ENCODE measurements at places on chromosomes 6 and 20. TPM values are rescaled to one million over a fixed set of nuclear protein-coding genes. Genes with fewer than 3 reads are reported as not detected.
A peak's percentile ranks its signal among the peaks of the same experiment; 100 is the strongest.

DNA sequence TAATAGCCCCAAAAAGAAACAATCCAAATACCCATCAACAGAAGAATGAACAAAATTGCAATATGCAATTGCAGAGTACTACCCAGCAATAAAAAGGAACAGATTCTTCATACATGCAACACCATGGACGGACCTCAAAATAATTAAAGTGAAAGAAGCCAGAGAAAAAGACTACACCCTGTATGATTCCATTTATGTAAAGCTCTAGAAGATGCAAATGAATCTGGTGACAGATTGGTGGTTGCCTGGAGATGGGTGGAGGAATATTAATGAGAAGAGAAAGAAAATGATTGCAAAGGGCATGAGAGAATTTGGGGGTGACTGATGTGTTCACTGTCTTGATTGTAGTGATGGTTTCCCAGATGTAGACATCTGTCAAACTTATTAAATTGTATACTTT lies 51.8 kb downstream of the HECA start:
- no peak for DNase-seq

DNA sequence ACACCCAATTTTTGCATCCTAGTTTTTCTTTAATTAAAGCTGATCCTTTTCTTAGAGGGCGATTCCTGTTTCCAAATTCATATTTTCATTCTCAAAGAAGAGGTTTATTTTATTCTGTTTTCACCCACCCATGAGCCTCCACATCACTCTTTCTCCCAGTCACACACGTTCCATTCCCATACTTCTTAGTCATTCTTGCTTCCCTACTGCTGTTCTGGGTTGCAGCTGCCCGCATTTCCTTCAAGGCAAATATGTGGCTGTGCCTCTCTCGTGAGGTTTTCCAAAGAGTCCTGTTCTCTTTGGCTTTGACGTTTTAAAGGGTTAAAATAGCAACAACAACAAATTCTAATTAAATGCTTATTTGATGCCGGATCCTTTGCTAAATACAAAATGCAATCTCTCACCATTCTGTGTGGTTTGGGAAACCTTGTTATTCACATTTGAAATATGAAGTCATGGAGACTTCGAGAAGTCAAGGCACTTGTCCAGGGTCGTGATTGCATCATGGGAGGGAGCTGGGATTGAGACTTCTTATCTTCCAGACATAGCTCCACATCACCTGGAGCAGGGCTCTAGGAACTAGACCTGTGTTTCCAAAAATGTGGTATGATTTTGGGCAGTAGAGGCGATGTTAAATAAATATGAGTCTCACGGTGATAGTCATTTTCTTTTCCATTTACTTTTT lies 126.6 kb downstream of the DOK5 start:
- no peak for DNase-seq

Gene NKAIN4
- 57.9 TPM for polyA plus RNA-seq

Gene PMEPA1
- 27.1 TPM for polyA plus RNA-seq

Gene KHDC1L
- polyA plus RNA-seq, result not detected

DNA sequence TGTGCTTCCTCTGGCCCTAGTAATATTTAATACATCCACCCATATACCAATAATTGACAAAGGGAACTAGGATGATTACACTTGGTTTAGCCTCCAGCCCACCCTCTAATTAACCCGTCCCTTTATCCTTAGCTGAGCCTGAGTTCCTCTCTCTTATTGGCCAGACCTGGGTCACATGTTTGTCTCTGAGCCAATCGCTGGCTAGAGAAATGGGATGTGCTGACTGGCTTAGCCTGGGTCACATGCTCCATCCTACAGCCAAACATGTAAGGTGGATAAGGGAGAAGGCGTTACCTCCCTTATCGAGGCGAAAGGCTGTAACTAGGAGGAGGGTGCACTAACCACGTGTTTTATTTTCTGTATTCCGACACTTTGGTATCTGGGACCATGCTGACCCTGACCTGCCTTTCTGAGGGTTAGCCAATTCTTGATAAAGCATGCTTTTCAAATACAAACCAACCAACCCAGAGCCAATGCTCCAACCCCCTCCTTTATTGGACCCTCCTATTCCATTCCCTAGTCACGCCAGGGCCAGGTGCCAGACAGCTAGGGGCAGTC lies 262.7 kb downstream of the PREX1 start:
- DNase-seq, result no peak

DNA sequence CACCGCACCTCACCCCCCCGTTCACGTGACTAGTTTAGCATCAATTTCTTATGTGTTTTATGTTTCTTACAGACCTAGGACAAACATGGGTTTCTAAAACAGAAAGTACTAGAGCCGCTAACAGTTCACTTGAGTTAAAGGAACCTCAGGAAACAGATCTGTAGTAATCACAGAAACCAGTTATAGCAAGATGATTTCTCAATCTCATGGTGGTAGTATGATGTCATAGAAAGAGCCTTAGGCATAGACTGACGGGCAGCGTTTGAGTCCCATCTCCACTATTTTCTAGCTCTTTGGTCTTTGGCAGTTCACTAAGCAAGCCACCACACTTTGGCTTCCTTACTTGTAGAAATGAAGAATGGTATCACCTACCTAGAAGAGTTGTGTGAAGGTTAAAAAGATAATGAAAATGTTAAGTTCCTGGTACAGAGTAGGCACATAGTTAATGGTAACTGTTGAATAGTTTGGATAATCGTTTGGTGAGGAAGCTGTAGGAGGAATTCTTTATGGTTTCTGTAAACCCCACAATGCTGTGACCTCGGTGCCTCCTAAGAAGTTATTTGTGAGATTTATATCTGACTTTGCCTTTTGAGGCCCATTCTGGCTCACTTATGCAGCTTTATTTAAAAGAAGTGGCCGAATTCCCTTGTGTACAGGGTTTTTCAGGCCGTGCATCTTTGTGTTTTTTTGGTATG lies 21.3 kb downstream of the CTNNBL1 start:
- no peak for DNase-seq

Gene GLP1R
- not detected for polyA plus RNA-seq

DNA sequence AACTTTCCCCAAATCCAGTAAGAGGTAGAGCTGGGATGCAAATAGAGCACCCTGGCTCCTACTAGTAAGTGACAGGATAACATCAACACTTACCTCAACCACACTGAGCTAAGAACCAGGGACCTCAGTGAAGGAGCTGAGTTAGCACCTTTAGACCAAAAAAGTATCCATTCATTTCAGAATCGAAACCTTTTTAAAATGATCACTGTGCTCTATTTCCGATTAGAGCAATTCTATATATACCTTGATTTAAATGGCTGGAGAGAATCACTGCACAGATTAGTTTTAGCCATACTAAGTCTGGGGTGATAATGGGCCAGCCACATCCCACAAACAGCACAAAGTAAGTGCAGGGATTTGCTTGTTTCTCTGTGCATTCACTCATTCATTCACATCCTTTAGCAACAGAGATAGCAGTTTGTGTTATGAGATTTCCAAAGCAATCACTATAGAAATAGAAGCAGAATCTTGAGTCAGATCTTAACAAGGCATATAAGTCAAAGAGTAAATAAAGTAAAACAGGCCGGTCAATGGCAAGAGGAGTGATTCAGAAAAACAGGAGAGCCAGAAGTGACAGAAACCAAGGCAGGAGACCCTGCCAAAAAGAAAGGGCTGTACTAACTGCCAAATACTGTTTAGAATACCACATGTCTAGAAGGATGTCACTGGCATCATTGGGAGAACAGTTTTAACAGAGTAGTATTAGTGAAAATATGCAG lies 136.3 kb downstream of the KIF13A start:
- DNase-seq, result no peak

- DNase-seq, result no peak
Observed at GRCh38 chr20:20823476-20823881, 111.0 kb upstream of the RALGAPA2 start.

Gene MARCKS
- polyA plus RNA-seq, result 224 TPM

GRCh38 chr6:109383438-109383940 lies 1.2 kb upstream of the CD164 start:
- DNase-seq, result peak; percentile 47

DNA sequence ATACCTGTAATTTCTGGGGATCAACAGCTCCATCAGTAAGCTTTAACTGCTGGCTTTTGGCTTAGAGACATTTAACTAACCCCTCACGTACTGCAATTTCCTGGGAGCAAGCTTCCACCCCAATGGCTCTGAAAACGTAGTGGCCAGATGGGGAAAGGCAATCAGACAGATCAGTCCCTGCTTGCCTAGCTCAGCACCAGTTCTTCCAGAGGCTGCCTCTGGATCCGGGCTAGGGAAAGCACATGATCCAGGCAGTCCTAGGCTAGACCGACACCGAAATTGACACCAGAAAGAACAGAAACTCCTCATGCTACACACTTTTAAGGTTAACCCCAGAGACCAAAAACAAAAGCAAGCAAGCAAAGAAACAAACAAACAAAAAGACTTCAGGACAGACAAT lies 13.3 kb downstream of the PREP start:
- DNase-seq, result no peak

DNA sequence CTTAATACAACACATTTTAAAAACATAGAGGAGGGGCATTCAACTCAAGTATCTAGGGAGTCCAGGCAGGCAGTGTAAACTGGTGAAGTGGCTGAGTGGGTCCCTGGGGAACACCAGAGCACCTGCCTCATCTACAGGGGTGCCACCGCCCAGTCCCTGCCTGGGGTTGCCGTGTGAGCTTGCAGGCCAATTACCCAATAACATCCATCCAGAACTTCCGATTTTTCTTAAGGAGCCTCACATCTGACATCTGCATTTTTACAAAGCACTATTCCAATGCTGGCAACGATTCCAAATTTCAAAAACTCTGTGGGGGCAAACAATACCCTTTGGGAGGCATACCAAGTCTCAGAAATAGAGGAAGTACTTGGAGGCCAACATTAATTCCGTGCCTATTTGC lies 288.4 kb upstream of the TSHZ2 start:
- DNase-seq, result no peak

- peak; percentile 23 for DNase-seq
Observed at GRCh38 chr6:19432966-19433498, 404.1 kb upstream of the ID4 start.

Gene SPTLC3
- polyA plus RNA-seq, result 6.2 TPM

DNA sequence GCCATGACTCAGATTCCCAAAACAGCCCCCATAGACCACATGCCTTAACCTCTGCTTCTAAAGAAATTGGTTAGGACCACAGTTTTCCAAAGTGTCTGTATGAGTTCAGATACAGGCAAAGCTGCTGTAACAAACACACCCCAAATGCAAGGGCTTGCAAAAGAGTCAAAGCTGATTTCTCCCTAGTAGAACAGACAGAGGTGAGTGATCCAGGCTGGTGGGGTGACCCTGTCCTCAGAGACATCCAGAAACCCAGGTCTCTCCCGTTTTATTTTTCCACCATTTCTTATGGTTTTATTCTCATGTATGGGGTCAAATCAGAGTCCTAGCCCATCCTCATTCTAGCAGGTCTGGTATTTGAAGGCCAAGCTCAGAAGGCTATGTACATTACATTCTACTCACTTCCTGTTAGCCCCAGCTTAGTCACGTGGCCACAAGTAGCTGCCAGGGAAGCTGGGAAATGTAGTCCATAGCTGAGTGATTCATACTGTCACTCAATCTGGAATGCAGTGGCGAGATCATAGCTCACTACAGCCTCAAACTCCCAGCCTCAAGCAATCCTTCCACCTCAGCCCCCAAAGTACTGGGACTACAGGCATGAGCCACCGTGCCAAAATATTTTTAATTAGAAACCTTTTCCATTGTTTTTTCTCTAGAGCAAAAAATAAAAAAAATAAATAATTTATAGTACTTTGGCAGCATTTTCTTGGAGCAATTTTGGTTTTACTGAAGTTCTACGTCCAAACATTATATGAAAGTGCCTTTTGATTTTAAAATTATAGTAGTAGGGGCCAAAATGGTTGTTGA lies 175.2 kb downstream of the ZMYND8 start:
- DNase-seq, result peak; percentile 52

DNA sequence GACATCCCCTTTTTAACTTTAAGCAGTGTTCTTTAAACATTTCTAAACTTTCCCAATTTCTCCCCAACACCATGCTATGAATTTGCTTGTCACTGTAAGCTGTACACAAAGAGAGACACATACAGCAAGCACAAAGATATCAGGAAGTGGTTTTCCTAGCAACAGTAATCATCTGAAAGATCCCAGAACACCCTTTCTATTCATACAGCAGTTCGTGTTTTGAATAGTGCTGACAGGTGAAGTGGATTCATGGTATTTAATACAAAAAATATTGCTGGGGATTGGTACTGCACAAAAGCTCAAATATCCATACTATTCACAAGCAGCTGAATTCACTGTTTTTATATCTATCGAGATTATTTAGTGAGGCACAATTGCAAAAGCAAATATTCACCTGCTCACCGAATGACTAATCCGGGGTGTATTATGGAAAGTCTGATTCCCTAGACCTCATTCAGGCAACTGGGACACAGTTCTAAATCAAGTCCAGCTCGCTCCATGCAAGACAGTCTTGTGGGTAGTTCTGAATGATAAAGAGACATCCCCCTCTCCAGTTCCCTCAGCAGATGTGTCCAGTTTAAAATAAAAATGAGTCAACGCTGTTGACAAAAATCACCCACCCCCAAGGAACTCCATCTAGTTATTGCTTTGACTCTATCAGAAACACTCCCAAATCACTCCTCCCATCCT lies 107.1 kb upstream of the TSHZ2 start:
- DNase-seq, result no peak

DNA sequence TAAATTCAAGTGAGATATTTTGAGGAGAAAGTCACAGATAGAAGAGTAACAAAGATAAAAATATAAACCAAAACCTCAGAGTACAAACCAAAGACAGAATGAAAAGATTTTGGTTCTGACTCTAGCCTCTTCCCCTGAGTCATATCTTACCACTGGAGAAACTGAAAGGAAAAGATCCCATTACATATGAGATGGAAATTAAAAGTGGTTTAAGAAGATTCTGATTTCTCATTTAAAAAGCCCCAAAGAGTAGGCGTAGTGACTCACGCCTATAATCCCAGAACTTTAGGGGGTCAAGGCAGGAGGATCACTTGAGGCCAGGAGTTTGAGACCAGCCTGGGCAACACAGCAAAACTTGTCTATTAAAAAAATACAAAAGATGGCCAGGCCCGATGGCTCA lies 30.6 kb downstream of the SPINT4 start:
- DNase-seq, result no peak

GRCh38 chr20:13037727-13038126 lies 29.0 kb downstream of the SPTLC3 start:
- DNase-seq, result no peak

GRCh38 chr6:163491737-163492300 lies 77.3 kb downstream of the QKI start:
- DNase-seq, result no peak

DNA sequence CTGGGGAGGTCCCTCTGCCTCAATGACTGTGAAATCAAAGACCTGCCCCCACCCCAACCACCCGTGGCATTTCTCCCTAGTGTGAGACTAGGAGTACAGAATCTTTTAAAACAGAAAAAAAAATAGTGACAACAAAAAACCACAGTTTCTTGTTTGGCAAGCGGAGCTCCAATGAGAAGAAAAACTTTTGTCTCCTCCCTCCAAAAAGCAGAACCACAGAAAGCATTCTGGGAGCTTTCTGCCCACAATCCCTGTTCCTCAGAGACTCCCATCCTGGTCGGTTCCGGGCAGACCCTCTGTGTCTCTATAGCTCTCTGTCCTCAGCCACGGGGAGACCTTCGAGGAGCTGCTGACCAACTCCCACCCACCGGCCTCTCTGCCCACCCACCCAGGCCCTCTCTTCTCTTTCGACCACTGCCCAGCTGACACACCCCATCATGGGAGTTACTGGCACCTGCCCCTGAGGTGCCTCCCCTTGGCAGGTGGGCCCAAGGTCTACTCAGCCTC lies 4.9 kb downstream of the PREX1 start:
- peak; percentile 51 for DNase-seq

All from muscle of leg (tissue), 16 donors.